Fibroblast of skin of left biceps (primary cell): ENCODE measurements at places on chromosomes 16 and 17.

DNA sequence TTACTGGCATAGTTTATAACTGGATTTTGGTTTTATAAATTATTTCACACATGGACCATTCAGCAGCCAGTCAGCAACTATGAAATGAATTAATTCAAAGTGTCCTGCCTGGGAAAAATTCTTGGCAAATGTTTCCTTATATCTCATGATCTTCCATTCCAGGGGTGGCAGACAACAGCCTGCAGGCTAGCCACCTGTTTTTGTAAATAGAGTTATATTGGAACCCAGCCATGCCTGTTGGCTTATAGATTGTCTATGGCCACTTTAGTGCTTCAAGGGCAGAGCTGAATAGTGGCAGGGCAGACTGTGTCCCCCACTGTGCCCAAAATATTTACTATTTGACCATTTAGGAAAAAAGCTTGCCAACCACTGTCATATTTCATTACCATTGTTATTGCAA is 613.7 kb downstream of the TMEM114 start:
- no peak for DNase-seq

DNA sequence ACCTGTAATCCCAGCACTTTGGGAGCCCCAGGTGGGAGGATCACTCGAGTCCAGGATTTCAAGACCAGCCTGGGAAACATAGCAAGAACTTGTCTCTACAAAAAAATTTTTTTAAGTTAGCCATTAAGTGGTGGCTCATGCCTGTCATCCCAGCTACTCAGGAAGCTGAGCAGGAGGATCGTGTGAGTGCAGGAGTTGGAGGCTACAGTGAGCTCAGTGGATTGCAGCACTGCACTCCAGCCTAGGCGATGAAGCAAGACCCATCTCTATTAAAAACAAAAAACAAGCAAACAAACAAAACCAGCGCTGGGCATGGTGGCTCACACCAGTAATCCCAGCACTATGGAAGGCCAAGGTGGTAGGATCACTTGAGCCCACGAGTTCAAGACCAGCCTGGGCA is 38.0 kb downstream of the HEATR3 start:
- no peak for DNase-seq

DNA sequence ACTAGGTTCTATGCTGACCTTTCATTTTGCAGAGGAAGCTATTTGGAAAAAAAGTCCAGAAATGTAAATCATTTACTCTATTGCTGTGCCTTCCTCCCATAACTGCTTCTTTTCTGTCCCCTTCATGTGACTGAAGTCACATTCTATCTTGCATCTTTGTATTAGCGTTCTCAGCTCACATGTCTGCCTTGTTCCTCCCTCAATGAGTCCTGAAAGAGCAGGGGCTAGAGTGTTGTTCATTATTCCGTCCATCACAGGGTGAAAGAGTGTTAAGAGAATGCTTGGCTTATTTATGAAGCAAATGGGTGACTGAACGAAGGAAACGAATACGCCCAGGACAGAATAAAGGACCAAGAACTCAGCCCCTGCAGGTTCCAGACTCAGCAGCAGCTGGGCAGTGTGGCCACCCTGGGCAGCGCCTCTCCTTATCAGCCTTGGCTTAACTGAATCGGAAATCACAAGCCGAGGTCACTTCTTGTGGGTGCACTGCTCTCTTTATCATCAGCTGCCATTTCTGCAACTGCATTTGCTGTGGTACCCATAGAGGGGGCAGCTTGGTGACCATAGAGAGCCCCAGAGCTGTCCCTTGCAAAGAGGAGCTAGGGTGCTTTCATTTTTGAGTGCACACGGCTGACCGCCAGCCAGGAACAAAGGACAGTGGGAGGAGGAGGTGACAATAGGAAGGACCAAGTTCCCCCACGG is 1.8 kb upstream of the PIK3R6 start:
- no peak for DNase-seq

DNA sequence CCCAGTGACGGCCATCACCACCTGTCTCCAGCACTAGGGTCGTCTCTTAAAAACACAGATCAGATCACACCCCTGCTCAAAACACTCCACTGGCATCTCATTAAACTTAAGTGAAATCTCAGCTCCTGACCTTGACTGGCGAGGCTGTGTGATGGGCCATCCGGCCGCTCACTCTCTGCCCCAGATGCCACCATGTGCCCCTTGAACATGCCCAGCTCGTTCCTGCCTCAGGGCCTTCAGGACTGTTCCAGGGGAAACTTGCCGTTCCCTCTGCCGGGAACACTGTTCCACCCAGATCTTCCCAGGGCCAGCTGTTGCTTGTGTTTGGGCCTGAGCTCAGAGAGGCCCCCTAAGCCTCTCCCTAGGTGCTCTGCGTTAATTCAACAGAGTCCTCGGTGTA is 39.4 kb downstream of the RPH3AL start:
- DNase-seq, result no peak

GRCh38 chr16:11986521-11987057 is 10.1 kb downstream of the SNX29 start:
- no peak for DNase-seq

GRCh38 chr16:79601931-79602627 is 1.5 kb upstream of the MAF start:
- peak; percentile 51 for DNase-seq

DNA sequence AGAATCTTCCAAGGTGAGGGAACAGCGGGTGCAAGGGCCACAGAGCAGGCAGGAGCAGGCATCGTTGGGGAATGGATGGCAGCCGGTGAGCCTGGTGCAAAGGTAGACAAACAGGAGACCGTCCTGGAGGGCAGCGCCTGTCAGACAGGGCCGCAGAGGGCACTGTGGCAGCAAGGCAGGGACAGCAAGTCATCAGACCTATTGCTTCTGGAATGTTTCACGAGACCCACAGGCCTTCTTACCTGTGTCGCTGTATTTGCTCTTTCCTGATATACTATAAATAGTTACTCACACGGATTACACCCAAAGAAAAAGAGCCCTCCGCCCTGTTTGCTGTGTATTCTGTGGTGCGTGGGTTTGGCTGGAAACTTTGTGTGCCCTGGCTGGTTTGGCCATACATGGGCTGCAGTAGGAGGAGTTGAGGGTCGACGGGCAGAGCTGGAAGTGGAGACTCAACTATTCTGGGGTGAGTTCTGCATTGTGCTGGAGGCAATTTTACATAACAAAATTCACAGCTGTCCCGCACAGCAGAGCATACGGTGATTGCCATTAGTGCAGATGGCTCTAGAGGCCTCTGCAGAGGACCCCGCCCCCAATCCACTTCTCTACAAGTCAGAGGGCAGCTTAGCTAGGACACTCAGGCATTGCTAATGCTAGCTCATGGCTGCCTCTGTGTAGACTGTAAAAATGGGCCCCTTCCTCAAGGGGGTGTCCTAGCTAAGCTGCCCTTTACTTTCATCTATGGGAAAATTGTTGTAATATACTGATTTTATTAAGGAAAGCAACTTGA is 18.6 kb upstream of the POLR3E start:
- DNase-seq, result no peak

GRCh38 chr16:75377729-75378386 is 55.4 kb downstream of the CFDP1 start:
- peak; percentile 91 for DNase-seq

DNA sequence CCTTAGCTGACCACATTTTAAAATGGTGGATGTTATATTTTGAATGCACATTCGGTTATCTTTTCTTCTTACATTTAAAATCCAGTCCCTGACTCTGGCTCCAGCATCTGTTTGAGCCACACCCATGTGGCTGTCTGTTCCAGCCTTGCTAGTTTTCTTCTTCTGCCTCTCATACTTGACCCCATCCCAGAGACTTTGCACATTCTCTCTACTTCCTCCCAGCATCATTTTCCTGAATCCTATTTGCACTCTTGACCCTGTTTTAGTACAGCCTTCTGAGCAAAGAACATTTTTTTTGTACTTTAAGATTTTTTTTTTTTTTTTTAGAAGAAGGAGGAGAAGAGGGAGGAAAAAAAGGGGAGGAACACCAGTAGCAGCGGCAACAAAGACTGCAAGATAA is 23.3 kb upstream of the MAF start:
- no peak for DNase-seq

DNA sequence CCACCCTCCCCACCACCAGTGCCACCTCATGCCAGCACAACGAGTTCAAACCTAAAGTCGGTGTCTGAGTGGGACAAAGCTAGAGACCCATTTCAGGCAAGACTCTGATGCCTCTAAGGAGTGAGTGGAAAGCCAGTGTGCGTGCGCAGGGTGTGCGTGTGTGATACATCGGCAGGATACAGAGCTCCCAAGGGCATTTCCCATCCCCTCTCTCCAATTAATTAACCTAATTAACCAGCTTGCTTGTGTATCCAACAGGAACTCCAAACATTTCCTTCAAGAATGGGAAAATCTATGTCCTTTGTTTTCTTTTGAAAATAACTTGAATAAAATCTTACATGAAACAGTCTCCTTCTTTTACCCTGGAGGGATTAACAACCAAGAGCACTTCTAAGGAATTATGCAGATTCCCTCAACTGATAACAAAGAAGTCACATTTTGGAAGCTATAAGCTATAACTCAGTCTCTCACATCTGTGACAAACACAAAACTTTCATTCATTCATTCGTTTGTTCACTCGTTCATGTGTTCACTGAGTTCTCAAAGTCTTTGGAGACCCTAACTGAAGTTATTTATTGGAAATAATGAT is 9.9 kb downstream of the ATPAF2 start:
- no peak for DNase-seq

GRCh38 chr16:30485818-30486436 is 13.4 kb downstream of the ITGAL start:
- no peak for DNase-seq

DNA sequence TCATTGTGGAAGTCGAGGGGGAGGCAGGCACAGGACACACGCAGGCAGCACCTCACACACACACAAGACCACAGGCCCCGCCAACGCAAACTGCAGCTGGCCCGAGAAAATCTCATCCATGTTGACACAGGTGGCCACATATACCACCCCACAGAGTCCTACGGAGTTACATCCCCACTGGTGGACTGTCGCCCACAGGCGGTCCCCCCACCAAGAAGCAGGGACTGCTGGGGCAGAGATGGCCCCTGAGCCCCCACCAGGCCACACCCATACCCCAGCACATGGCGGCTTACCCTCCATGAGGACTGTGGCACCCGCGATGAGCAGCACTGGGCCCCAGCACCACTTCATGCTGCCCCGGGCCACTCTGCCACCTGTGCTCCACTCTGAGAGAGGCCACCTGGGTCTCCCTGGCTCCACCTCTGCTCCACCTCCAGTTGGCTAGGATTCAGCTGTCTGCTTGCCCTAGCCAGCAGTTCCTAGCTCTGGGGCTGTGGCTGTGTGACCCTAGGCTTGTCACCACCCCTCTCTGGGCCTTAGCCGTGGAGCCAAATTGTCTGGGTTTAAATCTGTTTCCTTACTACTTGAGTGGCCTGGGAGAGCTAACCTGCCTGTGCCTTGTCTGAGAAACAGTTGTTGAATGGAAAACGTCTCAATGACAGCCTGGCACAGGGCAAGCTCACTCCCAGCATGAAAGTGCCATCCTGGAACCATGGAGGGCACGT is at the start of gene PRSS53:
Gene PRSS53 (minus strand): TSS at position 485 of the 725 bp plus-strand sequence. CDS start 134 bp downstream, at position 351.
- DNase-seq, result no peak

- DNase-seq, result no peak
Observed at GRCh38 chr16:57624806-57625500, 3.5 kb upstream of the ADGRG1 start.

- DNase-seq, result no peak
Observed at GRCh38 chr16:81813648-81814047, 34.6 kb downstream of the PLCG2 start.

DNA sequence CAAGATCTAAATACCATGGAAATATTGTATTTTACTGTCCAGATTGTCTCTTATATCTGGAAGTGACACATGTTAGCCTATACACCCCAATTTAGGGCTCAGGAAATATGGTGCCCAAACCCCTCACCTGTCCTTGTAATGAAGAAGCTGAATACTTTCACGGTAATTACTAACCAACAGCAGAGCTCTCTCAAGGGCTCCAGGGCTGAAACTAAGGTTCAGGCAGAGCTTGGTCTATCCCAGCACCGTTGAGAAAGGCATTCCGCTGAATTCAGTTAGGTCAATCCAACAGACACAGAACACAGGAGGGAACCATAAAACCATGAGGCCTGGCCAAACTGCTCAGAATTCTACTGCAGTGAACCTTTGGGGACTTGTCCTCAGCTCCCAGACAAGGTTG is 14.9 kb downstream of the MYO18A start:
- no peak for DNase-seq

DNA sequence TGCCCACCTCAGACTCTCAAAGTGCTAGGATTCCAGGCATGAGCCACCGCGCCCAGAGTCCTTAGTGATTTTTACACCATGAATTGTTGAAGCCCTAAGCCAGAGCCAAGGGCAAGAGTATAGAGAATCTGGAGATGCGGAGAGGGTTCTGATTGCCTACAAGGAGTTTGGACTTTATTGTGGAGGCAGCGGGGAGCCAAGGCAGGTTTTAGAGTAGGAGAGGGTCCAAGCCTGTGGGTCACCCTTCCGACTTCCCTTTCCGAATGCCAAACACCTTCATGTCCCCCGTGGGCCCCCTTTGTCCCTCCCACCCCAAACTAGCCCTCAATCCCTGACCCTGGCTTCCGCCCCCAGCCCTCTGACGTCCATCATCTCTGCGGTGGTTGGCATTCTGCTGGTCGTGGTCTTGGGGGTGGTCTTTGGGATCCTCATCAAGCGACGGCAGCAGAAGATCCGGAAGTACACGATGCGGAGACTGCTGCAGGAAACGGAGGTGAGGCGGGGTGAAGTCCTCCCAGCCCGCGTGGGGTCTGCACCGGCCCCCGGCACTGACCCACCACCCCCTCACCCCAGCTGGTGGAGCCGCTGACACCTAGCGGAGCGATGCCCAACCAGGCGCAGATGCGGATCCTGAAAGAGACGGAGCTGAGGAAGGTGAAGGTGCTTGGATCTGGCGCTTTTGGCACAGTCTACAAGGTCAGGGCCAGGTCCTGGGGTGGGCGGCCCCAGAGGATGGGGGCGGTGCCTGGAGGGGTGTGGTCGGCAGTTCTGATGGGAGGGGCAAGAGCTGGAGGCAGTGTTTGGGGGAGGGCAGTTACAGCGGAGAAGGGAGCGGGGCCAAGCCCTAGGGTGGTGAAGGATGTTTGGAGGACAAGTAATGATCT is 7.1 kb downstream of the MIEN1 start:
- DNase-seq, result no peak

GRCh38 chr16:87131996-87132345 is 185.2 kb downstream of the C16orf95 start:
- DNase-seq, result no peak

- DNase-seq, result no peak
Observed at GRCh38 chr17:5297245-5297644, 15.2 kb downstream of the RABEP1 start.

- peak; percentile 1 for DNase-seq
Observed at GRCh38 chr16:19375561-19376158, 42.0 kb upstream of the TMC5 start.

GRCh38 chr17:34398990-34399389 is 36.0 kb upstream of the CCL1 start:
- no peak for DNase-seq

GRCh38 chr16:3577302-3577752 is at the start of gene NLRC3:
TSS of gene NLRC3 (minus strand) at chr16:3577403. CDS start at chr16:3565036, 12,367 bp downstream.
- no peak for DNase-seq

GRCh38 chr16:19710991-19711545 is 7.0 kb downstream of the KNOP1 start:
- no peak for DNase-seq

DNA sequence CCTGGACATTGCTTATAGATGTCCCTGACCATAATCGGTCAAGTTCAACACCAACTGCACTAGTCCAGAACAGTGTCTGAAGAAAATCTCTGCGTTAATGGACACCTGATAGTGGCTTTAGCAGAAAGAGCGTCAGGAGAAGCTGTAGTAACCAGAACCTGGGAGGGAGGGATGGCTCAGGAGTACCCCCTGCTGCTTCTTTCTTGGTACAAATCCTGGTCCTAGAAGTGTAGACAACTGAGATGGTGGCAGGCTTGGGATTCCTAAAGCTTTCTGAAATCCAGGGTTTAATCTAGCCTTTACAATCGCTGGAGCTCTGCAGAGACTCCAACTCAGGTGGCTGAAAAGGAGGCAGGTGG is 5.4 kb downstream of the MAP3K14 start:
- DNase-seq, result no peak
